Inflammatory macrophage treated with lipopolysaccharide for 1 hour (primary cell): ENCODE measurements at places on chromosomes 2 and 18.
A peak's percentile ranks its signal among the peaks of the same experiment; 100 is the strongest.

DNA sequence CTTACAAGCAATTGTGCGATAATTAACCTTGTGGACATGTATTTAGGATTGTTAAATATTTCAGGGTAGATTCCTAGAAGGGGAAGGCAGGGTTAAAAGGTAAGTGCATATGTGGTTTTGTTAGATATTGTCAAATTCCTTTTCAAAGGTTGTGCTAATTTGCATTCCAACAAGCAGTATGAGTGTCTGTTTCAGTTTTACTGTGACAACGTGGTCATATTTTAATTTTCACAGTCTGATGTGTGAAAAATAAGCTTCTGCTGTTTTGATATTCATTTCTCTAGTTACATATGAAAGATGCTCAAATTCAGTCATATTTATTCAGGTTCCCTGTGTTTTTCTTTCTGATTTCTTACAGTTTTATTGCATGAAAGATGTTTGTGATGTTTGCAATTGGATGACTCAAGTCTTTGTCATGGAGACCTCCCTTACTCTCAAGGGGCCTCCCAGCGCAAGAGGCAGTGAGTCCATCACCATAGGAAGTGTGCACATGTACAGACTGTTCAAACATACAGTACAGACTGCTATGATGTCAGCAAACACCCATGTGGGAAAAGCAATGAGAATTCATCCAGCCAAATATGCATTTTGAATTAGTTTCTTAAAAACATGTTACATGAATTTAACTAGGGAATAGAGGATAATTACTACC is 310.8 kb downstream of the GALR1 start:
- DNase-seq = no peak

- DNase-seq = no peak
Measured at GRCh38 chr18:72155327-72155726, 388.8 kb downstream of the CBLN2 start.

DNA sequence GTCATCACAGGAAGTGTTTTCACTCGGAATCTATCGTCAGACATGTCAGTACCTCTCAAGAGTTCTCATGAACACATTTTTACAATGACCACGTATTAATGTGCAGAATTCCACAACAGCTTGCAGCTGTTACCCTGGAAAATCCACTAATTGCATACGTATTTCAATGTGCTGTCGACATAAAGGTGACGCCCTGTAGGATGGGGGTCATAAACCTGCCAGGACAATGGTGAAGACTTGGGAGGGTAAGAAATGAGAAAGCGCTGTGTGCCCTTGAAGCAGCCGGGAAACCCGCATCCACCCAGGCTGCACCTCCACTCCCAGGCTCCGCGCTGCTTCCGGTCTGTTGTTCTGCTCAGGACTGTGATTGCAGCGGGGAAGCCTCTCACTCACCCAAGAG is 14.0 kb downstream of the TMEM18 start:
- no peak for DNase-seq

- DNase-seq = no peak
Measured at GRCh38 chr18:9726936-9727335, 18.8 kb downstream of the RAB31 start.

- DNase-seq = no peak
Measured at GRCh38 chr2:37302701-37303252, 21.9 kb downstream of the PRKD3 start.

DNA sequence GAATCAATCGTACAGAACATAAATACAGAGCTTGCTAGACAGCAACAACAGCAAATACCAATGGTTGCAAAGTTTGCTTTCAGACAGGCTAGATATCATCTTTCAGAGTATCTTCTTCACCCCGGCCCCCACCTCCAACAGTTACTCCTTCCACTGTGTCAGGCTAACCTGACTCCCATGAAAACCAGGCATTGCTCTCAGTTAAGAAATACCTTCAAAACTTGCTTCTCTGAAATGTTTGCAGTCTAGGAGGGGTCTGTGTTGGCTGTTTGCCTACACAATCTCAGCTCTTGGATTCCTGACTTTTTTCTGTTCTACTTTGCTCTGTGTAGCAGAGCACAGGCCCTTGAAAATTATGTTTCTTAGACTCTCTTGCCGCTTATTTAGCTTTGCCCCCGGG is 599.5 kb upstream of the SYT4 start:
- no peak for DNase-seq

- DNase-seq = no peak
Measured at GRCh38 chr18:42404151-42404550, 449.1 kb downstream of the PIK3C3 start.

DNA sequence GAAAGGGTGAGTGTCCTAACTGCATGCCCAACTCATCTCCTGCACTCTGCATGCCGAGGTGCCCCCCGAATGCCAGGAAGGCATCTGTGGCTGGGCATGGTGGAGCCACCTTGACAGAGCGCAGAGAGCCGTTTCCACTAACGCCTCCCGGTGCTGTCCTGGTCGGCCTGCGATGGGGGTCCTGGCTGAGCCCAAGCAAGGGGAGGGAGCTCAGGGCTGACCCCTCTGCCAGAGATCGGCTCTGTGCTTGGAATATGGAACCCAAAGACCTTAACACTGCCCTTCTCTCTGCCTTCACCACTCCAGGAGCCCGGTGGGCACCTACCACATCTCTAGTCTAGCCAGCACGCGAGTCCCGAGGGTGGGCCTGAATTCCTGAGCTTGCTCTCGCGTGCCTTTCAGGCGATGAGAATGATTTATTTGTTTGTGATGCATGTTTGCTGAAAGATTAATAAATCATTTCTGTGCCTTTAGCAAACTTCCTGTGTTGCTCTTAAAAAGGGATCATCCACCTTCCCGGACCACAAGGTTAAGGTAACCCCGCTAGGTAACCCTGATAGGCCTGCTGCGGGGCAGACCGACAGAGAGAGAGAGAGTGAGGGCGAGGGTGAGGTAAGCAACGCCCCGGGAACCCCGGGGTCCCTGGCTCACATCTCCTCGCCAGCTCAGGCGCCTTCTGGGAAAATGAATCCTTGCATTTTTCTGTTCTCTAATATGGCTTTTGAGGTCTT is 35.3 kb downstream of the PDIA6 start:
- no peak for DNase-seq

- DNase-seq = no peak
Measured at GRCh38 chr2:11097038-11097720, 58.1 kb upstream of the SLC66A3 start.

GRCh38 chr18:57009844-57010243 is 137.0 kb upstream of the BOD1L2 start:
- DNase-seq = no peak

GRCh38 chr2:27191070-27191829 is 20.6 kb upstream of the ATRAID start:
- peak; percentile 62 for DNase-seq

DNA sequence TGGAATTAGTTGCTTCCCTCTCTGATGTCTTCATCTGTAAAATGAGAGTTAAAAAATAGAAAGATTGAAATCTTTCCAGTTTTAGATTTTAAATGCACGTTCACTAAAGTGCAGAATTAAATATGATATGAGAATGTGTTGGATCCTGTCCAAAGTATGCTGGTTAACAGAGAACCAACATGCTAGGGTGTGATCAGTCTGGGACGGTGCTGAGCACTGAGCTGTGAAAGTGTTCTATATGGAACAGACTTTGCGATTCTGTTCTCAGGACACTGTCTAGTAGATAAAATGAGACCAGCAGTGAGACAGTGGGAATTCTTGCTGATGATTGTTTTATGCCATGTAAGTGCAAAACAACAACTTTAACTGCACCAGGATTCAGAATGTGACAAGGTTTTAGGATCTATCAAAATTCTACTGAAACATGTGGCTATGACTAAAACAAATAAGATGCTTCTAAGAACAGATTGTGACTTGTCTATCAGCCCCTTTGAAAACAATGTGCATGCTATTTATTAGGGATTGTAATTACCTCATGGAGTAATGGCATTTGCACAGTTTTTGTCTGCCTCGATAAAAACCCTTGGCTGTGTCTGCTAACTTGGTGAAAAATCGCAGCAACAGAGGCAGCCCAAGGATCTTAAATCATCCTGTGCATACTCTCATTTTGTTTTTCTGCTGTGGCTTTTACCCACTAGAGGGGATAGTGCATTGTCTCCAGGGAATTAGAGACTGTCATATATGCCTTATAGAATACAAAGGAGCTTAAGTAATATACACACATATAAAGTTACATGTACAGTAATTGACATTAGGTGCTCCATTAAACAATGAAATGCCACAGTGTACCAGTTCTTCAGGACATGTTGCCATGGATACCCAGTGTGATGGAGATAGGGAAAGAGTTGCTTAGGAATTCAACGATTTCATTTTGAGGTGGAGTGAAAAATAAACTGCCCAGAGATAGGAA is 55.1 kb downstream of the MAP3K20 start:
- no peak for DNase-seq

GRCh38 chr2:50260886-50261285 is 771.0 kb downstream of the NRXN1 start:
- no peak for DNase-seq

DNA sequence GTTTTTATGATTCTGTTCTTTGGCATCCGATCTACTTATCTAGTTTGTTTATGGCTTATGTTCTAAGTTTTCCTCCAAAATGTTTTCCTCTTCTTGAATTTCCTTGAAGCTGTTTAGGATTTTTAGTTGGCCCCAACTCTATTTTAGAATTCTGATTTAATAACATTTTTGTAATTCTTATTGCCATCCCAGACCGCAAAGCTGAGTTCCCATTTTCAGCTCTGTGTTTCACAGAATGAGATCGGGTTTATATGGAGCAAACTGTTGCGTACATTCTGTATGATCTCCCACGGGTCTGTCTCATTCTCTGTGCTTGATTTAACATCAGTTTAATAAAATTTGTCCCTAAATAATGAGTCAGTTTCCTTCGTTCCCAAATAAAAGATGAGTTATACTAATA is 59.3 kb downstream of the DPP4 start:
- DNase-seq = peak; percentile 33

DNA sequence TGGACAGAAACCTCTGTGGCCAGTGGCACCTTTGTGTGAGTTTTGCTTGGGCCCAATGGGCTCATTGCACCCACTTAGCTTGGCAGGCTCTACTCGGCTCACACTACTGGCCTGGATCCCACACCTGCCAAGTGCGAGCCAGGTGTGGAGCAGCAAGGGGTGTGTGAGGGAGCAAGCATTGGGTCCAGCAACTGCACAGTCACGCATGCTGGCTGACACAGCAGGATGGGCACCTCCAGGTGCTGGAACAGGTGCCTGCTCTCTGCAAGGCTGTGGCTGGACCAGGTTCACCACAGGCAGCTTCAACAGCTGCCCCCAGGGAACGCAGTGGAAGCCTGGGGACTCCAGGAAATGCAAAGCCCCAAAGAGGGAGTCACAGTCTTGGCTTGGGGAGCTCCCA is 94.2 kb downstream of the DOK6 start:
- no peak for DNase-seq

DNA sequence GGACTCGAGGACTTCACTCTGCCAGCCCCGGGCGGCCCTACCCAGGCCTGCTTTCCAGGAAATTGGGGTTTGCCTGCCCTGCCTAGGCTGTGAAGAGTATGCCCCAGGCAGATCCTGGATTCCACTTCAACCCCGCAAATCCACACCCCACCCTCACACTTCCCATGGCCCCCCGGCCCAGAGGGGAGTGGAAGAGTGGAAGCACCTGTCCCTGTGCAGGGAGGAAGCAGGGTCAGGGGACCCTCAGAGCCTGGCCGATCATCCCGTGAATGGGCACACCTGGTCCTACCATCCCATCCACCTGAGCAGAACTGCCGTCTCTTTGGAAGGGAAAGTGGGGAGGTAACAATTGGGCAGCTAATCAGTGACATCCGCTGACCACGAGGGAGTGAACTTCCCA is 245.2 kb downstream of the EIPR1 start:
- DNase-seq = no peak

GRCh38 chr2:190615555-190616200 is 33.2 kb upstream of the NAB1 start:
- DNase-seq = no peak

DNA sequence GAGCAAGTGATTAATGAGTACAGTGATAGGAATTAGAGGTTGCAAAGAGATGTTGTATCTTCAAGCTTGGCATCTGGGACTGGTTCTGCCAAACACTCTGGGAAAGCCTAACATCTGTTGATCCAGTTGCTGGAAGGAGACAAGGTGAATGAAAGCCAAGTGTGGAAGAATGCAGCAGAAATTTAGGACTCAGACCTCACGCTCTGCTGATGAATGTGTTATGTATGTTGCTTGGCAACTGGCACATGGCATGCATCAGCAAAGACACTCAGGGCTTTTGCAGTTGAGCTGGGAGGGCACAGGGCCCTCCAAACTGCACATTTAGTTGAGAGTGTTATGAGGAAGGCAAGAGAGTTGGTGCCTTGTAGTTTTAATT is 105.5 kb downstream of the COLEC12 start:
- no peak for DNase-seq

GRCh38 chr2:151947813-151948165 is 119.6 kb upstream of the ARL5A start:
- DNase-seq = peak; percentile 73

- no peak for DNase-seq
Measured at GRCh38 chr2:167954495-167954894, 292.9 kb downstream of the STK39 start.

DNA sequence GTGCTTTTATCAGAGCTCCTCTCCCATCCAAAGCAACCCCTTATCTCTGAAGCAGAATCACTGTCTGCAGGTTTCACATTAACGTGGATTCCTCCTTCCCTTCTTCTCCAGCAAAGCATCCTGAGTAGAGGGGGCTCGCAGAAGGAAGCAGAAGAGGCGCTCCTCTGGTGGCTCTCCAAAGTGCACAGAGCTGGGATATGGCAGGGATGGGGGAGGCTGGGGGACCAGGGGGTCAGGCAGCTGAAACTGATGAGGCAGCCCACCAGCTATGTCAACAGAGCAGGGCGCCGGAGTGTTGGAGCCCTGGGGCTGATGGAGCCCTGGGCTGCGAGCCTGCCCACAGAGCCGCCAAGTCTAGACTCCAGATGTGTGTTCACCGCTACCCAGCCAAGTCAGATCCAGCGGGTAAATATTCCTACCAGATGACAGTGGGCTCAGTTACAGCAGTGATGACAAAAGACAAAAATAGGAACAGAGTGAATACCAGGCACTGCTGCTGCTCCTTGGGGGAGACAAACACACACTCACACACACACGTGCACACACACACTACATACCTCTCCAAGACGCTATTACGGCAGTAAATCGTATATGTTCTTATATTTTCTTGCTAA is 678.3 kb upstream of the ID2 start:
- DNase-seq = peak; percentile 7

DNA sequence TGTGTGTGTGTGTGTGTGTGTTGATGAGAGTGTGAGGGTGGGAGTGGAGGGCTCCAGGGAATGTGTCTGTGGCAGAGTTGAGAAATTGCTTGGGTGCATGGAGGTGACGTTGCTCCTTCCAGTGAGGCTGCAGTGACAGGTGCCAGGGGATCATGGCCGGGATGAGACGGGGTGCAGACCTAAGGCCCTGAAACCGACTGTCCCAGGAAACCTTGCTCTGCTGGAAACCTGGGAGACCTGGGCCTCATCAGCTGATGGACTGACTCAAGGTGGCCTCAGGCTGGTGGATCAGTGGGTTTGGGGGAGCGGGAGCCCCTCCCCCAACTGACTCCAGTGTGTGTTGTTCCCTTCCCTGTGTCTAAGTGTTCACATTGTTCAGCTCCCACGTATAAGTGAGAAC is 56.6 kb downstream of the INHBB start:
- no peak for DNase-seq

GRCh38 chr2:112790305-112790704 is 6.0 kb upstream of the IL1A start:
- peak; percentile 56 for DNase-seq

- no peak for DNase-seq
Measured at GRCh38 chr2:145137211-145137610, 617.3 kb upstream of the ZEB2 start.
